Glomerular endothelial cell (primary cell): ENCODE measurements at places on chromosomes 12 and 14. TPM values are rescaled to one million over a fixed set of nuclear protein-coding genes. Genes with fewer than 3 reads are reported as not detected.

Gene FAM222A
- total RNA-seq = 0.99 and 1.0 TPM in 2 replicates

Gene RIPK3
- total RNA-seq = 1.3 and 2.6 TPM in 2 replicates

Gene PIK3C2G
- total RNA-seq = not detected in 2 replicates

Gene ENO2
- 18.1 and 18.4 TPM in 2 replicates for total RNA-seq

Gene NKX2-1
- total RNA-seq = not detected in 2 replicates

Gene TROAP
- 4.7 and 11.4 TPM in 2 replicates for total RNA-seq

Gene KRT83
- not detected in 2 replicates for total RNA-seq

Gene GRIN2B
- total RNA-seq = 0.06 and 0.10 TPM in 2 replicates

Gene NTF3
- 0.39 TPM in 1 of 2 replicates, not detected in the other for total RNA-seq

Gene RTN1
- total RNA-seq = 3.7 and 6.5 TPM in 2 replicates
